AG08396 (cell line): ENCODE measurements at places on chromosomes 3 and 15.
A peak's percentile ranks its signal among the peaks of the same experiment; 100 is the strongest.

- no peak for DNase-seq
Observed at GRCh38 chr3:150345021-150345538, 63.0 kb upstream of the TSC22D2 start.

- no peak for DNase-seq
Observed at GRCh38 chr3:136840252-136840651, 21.3 kb downstream of the SLC35G2 start.

DNA sequence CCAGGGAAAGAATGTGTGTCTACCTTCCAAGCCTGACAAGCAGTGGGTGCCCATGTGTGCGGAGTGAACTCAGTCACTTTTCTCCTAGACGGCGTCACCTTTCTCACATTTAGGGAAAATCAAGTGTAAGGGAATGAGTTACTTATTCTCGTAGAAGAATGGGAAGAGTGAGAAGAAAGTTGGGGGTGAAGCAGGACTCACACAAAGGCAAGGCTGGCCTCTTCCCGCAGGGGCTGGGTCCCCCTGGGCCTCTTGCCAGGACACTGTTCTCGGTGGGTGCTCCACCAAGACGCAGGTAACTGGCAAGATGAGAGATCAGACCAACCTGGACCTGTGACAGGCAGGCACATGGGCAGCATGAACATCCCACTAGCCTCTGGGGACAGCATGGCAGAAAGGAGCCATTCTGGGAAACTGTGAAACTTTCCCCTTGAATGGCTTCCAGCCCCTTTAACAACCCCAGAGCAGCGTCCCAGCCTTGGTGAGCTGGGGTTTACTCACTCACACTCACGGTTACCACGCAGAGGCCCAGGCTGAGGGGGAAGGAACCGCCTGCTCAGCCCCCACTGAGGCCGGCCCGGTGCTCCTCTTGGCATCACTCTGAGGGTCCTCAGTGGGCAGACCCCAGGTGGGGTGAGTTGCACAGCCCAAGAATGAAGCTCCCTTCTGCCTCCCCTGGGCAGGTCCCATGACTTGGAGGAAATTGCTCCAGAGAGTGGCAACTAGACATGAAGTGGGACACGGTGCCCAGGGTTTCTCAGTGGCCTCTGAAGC, 15.0 kb upstream of the SRP14 start:
- no peak for DNase-seq

GRCh38 chr15:95296643-95297042, 1033.9 kb upstream of the NR2F2 start:
- no peak for DNase-seq

GRCh38 chr3:42387802-42388651, 22.4 kb downstream of the LYZL4 start:
- DNase-seq = no peak

- DNase-seq = no peak
Observed at GRCh38 chr3:194623449-194624290, 9.5 kb downstream of the TMEM44 start.

- no peak for DNase-seq
Observed at GRCh38 chr15:41006479-41006878, 53.2 kb downstream of the CHAC1 start.

GRCh38 chr15:64161688-64162477, 939 bp downstream of the PPIB start:
- DNase-seq = no peak

DNA sequence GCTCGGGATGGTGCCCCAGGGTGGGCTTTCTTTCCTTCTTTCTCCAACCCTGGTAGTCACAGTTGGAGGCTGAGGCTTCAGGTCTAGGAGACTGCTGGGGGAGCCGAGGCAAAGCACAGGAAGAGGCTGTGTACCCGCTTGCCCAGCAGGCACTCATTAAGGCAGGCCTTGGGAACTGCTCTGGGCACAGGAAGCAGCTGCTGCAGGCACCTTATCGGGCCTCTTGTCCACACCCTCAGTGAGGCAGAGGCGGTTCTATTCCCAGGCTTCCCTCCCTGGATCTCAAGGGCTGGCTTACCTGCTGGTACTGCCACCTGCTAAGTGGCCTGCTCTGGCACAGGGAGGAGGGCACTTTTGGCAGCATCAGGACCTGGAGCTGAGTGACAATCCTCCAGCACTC, 15.8 kb upstream of the GRM2 start:
- DNase-seq = no peak

DNA sequence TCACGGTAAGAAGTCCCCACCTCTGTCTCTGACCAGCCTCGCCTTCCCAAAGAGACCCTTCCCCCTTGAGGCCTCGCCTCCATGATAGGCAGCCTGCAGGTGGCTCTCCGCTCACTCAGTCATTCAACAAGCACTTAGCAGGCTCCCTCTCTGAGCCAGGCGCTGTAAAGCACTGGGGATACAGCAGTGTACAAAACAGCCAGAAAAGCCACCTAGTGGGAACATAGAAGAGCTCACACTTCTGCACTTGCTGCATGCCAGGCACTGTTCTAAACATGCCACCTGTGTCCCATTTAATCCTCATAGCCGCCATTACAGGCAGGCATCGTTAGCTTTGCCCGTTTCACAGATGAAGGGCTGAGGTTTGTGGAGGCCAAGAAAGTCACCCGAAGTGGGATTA, 56.0 kb downstream of the SEMA3G start:
- DNase-seq = no peak

DNA sequence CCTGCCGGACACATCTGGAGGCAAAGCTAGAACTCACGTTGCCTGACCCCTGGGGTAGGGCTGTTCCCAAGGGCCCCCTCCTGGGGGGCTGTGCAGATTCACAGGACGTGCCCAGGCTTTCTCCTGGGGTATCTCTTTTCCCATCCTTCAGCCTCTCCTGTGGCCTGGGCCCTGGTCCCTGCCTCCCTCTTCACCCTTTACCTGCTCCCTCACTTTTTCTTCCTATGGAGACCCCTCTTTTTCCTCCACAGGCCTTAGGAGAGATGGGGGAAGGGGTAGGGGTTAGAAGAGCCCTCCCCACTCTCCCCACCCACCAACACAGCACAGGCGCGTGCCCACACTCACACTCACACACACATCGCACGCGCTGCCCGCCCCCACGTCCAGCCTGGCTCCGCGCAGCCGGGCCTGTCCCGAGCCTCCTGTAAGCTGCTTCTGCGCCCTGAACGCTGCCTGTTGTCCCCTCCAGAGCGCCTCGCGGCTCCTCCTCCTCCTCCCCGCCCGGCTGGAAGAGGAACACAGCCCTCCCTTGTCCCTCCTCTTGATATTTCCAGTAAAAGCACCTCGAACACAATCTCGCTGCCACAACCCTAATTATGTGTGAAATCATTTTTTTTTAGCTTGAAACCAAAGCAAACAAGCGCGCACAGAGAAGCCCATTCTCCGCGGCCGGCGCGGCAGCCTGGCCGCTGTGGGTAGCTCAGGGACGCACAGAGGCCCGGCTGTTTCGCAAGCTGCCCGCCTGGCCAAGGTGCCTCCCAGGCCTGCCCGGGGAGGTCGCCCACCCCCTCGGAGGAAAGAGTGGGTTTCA, 33.9 kb upstream of the ACAN start:
- DNase-seq = no peak

DNA sequence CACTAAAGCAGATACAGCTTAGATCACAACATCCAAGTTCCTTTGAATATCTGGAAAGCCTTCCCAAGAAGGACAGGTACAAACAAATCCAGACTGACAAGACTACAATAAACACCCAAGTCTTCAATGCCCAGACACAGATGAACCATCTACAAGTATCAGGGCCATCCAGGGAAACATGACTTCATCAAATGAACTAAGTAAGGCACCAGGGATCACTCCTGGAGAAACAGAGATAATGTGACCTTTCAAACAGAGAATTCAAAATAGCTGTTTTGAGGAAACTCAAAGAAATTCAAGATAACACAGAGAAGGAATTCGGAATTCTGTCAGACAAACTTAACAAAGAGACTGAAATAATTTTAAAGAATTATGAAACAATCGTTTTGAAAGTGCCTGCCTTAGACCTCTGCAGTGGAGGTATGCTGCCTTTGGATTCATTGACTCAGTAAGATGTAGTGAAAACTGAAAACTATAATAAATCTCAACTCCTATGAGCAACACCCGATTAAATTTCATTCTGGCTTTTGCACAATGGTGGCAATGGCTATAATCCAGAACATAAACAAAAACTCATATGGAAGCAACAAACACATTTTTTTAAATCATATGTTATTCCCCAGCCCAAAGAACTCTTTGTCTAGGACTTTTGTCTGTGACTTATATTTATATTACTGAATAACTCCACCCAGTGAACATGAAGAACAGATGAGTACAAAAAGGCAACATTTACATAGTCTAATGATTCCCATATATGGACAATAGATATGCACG, 12.6 kb upstream of the COL8A1 start:
- peak; percentile 28 for DNase-seq

- no peak for DNase-seq
Observed at GRCh38 chr3:72899349-72899765, 11.5 kb downstream of the GXYLT2 start.

- no peak for DNase-seq
Observed at GRCh38 chr15:69861331-69862171, 236.2 kb downstream of the TLE3 start.

DNA sequence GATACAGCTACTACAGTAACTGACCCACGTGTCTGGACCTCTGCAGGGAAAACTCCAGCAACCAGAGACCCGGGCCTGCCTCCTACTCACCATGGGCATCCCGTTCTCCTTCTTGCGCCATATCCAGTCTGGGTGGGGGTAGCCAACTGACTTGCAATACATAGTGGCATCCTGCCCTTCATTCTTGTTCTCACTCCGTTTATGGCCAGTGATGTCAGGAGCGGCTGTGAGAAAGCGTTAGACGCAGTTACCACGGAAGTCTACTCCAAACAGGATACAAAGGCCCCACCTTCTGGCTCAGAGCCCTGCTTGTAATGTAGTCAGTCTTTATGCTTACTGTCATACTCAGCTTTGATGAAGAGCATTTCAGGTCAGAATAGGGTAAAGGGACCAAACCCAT, 59.6 kb downstream of the NPTN start:
- DNase-seq = no peak

DNA sequence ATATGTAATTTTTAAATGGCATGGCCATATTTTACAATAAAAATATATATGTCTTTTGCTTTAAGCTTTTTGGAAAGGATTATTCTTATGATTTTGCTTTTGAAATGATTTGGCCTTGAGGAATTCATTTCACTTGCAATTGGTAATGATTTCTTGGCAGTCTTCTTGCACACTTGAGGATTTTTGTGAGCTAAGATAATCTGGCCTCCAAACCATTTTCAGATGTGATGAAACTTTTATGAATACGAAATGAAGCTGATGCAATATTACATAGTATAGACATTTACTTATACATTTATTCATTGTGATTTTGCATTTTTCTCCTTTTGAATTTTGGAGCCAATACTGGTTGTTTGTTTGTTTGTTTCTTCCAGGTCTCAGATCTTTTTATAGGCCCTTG, 6.4 kb upstream of the SH2D7 start:
- no peak for DNase-seq

DNA sequence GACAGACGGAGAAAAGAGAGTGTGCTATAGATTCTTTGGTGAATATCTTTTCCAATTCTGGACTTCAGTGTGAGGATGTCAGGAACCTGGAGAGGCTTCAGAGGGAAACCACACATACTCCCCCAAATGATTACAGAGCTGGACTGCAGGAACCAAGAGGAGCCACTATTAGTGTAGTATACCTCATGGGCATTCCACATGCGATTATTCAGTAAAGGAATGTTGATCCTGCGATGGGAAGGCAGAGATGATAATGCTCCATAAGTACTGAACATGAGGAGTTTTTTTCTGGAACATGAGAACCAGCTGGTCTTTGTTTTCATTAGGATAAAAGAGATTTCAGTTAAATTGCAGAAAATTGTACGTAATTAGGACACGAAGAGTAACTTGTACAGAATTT, 18.7 kb downstream of the STARD9 start:
- no peak for DNase-seq

DNA sequence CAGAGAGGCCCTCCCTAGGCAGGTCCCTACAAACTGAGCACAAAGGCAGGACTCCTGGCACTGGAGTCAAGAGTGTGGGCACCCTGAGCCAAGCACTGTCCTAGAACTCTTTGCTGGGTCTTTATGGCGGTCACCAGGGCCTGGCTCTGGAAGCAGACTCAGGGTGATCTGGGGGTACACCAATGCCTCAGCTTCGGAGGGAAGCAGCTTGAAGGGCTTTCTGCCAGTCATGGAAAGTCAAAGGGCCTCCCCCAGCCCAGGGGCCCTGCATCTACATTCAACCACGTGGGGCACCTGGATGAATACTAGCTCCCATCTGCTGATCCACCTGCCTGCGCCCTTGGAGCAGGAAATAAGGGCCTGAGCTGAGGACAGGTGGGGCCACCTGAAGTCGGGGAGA, 7.4 kb downstream of the EPB42 start:
- no peak for DNase-seq

- DNase-seq = no peak
Observed at GRCh38 chr15:88828791-88829190, 25.6 kb downstream of the ACAN start.

DNA sequence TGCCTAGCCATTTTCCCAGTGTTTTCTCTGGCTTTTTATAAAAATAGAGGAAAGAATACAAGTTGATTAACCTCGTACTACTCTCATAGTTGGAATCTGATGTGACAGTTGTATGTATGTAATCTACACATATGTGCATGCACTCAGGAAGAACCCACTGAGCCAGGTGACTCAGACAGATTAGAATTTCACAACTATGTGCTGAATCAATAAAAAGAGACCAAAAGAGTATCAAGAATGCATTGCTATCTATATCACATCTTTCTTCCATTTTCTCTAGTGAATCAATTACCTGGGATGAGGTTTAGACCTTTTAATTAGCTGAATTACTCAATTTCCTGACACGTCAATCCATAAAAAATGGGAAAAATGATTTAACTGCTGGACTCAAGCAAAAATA, 319.3 kb upstream of the ATP10A start:
- no peak for DNase-seq

GRCh38 chr3:81823882-81824395, 62.5 kb upstream of the GBE1 start:
- DNase-seq = no peak

DNA sequence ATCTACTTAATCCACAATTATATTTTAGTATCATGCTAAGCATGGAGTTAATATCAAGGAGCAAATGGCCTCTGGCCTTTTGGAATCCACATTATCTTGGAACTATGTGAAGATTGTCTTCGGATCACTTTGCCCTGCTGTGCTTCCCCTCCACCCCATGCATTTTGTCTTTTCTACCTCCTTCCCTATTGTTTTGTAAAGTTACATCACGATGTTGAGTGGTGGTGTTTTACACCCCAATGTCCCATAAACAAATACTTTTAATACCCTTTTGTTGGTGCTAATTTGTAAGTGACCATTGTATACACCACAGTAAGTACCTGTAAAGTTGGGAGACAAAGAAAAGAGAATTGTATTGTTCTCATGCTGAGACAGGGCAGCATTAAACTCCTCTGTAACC, 258.4 kb upstream of the ZNF717 start:
- DNase-seq = no peak

- DNase-seq = no peak
Observed at GRCh38 chr3:154180836-154181691, 59.9 kb downstream of the ARHGEF26 start.

GRCh38 chr3:114519415-114519814, 225.6 kb downstream of the TIGIT start:
- peak; percentile 18 for DNase-seq

- DNase-seq = no peak
Observed at GRCh38 chr15:77988347-77989295, 88.9 kb downstream of the TBC1D2B start.

- no peak for DNase-seq
Observed at GRCh38 chr3:34107669-34108068, 309.2 kb downstream of the PDCD6IP start.
